ENCODE measurements at places on chromosomes 7 and 10.

DNA sequence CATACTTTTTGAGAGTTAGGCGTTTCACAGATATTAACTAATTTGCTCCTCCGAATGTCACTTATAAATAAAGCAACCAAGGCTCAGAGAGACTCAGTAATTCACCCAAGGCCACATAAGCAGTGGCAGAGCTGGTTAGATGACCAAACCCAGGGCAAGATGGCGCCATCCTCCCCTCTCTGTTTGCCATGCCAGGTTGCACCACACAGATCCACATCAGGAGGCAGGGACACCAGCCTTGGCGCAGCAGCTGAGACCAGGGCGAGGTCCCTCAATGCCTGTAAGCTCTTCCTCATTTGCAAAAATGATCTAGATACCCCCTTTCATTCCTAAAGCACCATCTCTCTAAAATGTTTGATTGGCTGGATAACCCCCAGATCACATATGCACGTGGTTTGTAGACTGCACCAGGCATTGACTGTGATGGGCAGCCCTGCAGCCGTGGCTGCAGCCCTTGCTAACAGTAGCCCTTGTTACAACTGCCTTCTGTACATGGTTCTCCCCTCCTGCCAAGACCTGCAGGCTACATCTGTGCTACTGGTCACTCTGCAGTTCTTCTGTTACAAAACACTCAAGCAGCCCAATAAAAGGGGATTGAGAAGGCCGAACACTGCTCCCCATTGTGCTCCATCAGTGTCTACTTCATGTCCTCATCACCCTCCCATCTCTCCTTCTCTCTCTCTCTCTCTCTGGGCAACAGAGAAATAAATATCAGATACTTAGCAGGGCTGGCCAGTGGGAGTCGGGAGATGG, 298.6 kb downstream of the PRPF18 start:
- no peak for DNase-seq

- DNase-seq, result no peak
Observed at GRCh38 chr10:85043207-85043606, 714.8 kb downstream of the CCSER2 start.

DNA sequence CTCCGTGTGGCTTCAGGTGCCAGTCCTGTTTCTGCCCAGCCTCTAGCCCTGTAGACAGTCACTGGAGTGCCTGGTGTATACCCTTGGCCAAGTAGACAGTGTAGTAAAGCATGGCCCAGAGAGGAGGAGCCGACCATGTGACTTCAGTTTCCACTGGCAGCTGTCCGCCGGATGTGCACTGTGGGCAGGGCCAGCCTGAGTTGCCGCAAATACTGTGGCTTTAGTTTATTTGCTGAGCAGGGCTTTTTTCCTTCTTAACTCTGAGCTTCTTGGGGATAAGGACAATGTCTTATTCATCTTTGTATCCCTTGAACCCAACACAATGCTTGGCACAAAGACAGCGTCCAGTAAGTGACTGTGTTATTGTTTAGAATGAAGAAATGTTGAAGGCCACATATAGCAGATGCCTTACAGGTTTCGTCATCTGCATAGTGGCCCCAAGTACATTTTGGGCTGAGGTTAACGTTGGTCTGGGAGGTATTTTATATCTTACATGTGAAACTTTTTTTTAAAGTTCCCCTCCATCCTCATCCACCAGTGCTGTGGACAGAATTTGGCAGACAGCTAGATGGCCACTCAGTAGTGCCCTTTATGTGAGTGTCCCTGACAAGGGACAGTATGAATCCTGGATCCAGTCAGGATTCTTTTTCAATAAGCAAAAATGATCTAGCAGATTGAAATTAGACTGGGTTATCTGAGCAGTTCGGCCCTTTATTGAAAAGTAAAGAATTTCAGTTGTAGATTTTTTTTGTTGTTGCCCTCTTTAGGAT, 40.6 kb downstream of the CYP17A1 start:
- DNase-seq, result peak; percentile 63

DNA sequence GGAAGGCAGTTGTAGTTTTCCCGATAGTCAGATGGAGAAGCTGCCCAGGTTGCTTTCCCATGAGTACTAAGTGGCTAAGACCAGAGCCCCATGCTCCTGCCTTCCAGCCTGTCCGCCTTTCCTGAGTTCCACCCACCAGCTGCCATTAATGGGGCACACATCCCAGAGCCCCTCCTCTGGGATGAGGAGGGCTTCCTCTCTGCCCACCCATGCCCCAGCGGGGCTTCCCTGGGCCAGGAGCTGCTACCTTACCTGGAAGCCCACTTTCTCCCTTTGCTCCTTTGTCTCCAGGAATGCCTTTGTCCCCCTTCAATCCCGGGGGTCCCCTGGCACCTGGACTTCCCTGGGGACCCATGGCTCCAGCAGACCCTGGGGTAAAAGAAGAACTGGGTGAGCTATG, 7.8 kb downstream of the SFTPD start:
- DNase-seq, result no peak

DNA sequence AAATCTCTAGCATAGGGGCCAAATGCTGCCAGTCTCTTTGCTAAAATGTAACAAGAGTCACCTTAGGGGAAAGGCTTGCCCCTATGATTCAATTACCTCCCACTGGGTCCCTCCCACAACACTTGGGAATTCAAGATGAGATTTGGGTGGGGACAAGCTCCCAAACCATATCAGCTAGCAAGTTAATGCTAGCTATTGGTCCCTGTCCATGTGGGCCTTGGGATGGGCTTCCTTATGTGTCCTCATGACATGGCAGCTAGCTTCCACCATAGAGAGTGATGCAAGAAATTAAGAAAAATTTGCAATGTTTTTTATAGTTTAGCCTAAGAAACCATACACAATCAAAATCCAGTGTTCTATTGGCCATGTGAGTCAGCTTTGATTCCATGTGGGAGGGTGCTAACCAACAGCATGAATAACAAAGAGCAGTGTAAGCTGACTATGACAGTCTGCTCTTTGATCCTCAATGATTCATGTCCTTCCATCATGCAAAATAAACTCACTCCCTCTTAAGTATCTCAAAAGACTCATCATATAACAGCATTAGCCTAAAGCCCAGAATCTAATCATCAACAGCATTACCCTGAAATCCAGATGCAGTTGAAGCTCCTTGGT, 21.7 kb upstream of the ZNF365 start:
- DNase-seq, result no peak

DNA sequence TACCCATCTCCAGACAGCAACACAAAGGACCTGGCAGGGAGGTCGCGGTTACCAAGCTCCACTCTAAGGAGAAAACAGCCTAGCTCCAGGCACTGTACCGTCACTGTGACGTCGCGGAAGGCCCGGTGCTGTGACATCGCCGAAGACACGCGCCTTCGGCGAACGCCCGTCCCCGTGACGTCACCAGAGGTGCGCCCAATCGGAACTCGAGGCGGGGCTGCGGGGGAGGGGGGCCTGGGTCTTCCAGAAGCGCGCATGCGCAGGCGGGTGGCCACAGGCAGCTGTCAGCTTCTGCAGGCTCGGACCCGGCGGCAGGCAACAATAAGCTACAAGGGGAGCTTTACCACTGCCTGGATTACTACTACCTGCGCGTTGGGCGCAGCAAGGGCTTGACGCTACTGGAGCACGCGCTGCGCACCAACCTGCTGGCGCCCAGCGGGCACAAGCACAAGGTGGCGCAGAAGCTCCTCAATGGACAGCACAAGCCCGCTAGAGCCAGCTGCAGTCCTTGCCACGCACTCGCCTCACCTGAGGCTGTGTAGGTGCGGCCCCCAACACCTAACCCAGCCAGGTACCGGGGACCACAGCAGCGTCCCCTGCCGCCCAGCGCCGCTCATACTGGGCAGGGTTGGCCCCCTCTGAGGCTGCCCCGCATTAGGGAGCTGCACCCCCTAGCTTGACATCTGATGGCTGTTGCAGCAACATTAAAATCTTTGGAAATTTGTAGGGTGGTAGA, 208.4 kb downstream of the TPST1 start:
- peak; percentile 91 for DNase-seq

- DNase-seq, result no peak
Observed at GRCh38 chr7:66741710-66742049, 1.1 kb downstream of the RABGEF1 start.

- no peak for DNase-seq
Observed at GRCh38 chr7:106757846-106758245, 96.9 kb upstream of the CCDC71L start.

DNA sequence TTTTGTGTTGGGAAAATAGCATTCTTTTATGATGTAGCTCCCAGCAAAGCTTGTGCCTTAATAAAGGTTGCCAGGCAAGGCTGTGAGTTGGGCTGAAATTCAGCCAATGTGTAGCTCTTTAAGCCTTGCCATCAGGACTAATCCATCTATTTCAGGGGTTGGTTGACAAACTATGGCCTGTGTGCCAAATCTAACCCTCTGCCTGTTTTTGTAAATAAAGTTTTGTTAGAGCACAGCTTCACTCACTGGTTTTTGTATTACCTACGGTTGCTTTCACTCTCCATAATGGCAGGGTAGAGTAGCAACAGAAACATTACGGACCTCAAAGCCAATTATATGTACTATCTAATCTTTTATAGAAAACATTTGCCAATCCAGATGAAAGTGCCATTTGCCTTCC, 638.1 kb upstream of the POT1 start:
- DNase-seq, result no peak

DNA sequence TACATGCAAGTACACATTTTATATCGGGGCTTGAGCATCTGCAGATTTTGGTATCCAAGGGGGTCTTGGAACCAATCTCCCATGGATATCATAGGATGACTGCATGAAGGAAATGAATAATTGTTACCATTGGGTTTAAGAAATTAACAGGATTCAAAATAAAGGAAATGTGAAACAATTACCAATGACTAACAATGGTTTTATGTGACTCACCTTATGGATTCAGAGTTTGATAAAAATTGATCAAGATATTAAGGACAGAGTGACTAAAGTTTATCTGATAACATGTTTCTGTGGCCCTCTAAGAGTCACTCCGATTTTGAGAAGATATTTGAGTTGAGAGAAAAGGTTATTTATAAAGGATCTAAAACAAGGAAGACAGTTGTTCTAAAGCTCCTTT, 93.0 kb upstream of the ODAD2 start:
- DNase-seq, result no peak

DNA sequence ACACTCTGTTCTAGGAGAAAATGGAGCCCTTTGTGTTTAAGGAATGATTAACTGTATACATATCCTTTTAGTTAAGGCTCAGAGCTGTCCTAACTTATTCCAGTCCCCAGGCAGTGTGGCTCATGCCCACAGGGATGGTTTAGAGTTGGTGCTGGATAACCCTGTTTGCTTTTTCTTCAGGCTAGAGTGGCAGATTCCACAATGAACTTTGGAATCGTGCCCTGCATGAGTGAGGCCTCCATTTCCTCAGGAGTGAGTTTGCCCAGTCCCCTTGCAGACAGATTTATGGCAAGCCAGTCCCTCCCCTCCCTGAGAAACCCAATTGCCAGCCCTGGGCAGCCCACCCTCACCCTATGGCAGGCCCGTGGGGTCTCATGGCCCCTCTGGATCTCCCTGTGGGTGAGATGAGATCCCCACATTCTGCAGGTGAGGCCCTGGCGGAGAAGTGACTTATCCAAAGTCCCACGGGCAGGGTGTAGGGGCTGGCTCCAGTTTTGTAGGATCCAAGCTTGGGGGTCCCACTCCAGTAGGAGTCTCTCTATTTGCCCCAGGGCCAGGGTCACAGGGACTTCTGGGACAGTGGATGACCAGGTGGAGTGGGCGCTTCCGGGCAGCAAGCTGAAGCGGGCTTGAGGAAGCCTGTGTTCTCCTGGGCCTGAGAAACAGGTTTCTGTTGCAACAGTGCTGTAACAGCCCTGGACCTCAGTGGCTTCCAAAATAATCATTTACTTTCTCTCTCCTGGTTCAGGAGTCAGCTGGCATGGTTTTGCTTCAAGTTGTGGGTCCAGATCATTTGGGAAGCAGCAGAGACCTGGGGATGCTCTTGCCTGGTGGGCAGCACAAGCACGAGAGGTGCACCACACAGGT, 9.0 kb upstream of the COMTD1 start:
- no peak for DNase-seq

GRCh38 chr7:2037301-2037807, 195.4 kb downstream of the MAD1L1 start:
- DNase-seq, result peak; percentile 40

GRCh38 chr10:130135676-130136225, 440 bp upstream of the GLRX3 start:
- no peak for DNase-seq

- no peak for DNase-seq
Observed at GRCh38 chr7:3034591-3035150, 9.0 kb downstream of the CARD11 start.

DNA sequence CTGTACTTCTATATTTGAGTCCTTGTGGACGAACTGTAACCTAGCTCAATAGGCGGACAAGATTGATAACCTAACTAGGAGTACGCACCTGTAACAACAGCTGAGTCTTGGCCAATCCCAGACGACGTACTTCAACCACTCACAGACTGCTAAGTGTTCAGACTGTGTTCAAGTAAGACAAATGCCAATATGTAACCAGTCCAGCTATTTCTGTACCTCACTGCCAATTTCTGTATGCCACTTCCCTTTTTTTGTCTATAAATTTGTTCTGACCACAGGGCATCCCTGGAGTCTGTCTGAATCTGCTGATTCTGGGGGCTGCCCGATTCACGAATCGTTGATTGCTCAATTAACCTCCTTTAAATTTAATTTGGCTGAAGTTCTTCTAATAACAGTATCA, 32.2 kb downstream of the HACD1 start:
- DNase-seq, result no peak

GRCh38 chr10:104396581-104396980, 42.9 kb downstream of the CFAP58 start:
- no peak for DNase-seq

DNA sequence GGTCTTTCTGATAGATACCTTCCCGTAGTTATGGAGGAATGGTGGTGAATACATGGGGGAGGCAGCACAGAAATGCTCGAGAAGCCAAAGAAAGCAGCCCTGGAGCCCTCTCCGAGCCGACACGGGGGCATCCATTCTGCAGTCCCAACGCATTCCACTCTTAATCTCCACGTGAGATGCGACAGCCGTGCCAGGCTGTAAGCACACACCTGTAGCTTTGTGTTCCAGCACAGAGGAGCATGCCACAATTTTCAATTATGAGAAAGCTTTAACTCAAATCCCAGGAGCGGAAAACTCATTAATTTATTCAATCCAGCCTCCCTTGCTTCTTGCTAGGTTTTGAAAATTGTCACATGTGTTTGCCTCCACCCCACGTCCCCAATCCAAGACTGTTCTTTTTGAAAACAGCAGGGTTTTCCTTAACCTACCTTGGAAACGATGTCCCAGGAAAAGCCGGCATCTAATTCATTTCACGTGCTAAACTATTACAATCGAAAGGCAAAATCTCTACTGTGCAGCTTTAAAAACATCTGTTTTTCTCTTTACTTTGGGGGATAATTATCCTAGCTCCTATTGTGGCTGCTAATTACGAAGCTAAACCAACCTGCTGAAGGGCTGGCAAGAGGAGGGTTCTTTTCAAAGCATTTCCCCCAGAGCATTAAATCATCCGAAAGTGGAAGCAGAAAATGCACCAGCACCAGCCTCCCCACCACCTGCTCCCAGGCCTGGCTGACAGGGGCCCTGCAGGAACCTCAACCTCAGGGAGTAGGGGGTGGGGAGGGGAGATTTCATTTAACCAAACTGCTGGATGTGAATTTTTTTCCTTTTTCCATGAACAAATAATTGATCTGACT, 56.0 kb upstream of the CHST15 start:
- no peak for DNase-seq

- no peak for DNase-seq
Observed at GRCh38 chr10:3469639-3470020, 297.0 kb upstream of the PITRM1 start.
